ENCODE measurements at places on chromosomes 2 and 18. TPM values are rescaled to one million over a fixed set of nuclear protein-coding genes. Genes with fewer than 3 reads are reported as not detected.

The DNAJC5G gene
- not detected for total RNA-seq

The STPG4 gene
- 0.83 TPM for total RNA-seq

The MPHOSPH10 gene
- 31.4 TPM for total RNA-seq

The RIT2 gene
- total RNA-seq: not detected

The CYP27A1 gene
- total RNA-seq: not detected

The OSR1 gene
- total RNA-seq: 1.3 TPM

The ESPNL gene
- not detected for total RNA-seq

The ALLC gene
- total RNA-seq: not detected

The L3MBTL4 gene
- total RNA-seq: not detected

The PTPRN gene
- not detected for total RNA-seq

The SATB2 gene
- total RNA-seq: 22.2 TPM

The FAM136A gene
- 43.8 TPM for total RNA-seq

The VPS4B gene
- 67.8 TPM for total RNA-seq

The TMEM178A gene
- 0.66 TPM for total RNA-seq

The FEV gene
- total RNA-seq: not detected

The CRYGC gene
- not detected for total RNA-seq

The LPIN1 gene
- 47.0 TPM for total RNA-seq

The ADAM23 gene
- not detected for total RNA-seq

The MPP4 gene
- not detected for total RNA-seq

The TUBA3D gene
- not detected for total RNA-seq

The MDH1 gene
- 105 TPM for total RNA-seq

The PMAIP1 gene
- total RNA-seq: 21.7 TPM

The SLC5A6 gene
- total RNA-seq: 25.9 TPM

The C2orf72 gene
- total RNA-seq: not detected

The KLF7 gene
- 40.1 TPM for total RNA-seq

The CFAP65 gene
- not detected for total RNA-seq

The ACOXL gene
- not detected for total RNA-seq

The DNAJC10 gene
- 281 TPM for total RNA-seq

The SCYGR4 gene
- total RNA-seq: not detected

The TMEM37 gene
- total RNA-seq: 0.17 TPM

The SCN2A gene
- total RNA-seq: not detected

The SH3BP4 gene
- total RNA-seq: 59.7 TPM

The SMYD1 gene
- not detected for total RNA-seq

The SPP2 gene
- total RNA-seq: not detected

The CYP27C1 gene
- total RNA-seq: not detected

The SERPINB5 gene
- 330 TPM for total RNA-seq

The ERICH2 gene
- total RNA-seq: 22.4 TPM

The LYG2 gene
- total RNA-seq: not detected

The IL37 gene
- total RNA-seq: not detected

The MYCN gene
- total RNA-seq: not detected

The DYSF gene
- total RNA-seq: 2.0 TPM

The DUSP19 gene
- 1.0 TPM for total RNA-seq

The CCDC74B gene
- total RNA-seq: 0.61 TPM

The FBXO36 gene
- 2.2 TPM for total RNA-seq

The C1GALT1C1L gene
- 0.27 TPM for total RNA-seq

The IL1R2 gene
- total RNA-seq: not detected

The ATOH8 gene
- 1.2 TPM for total RNA-seq

The TOGARAM2 gene
- 0.16 TPM for total RNA-seq

All from MCF 10A (cell line).